Activated naive CD8-positive, alpha-beta T cell treated with anti-CD3 and anti-CD28 coated beads, Interleukin-2, amount 50 U/mL, for 24 hours (primary cell): ENCODE measurements at places on chromosomes 12 and 14.

DNA sequence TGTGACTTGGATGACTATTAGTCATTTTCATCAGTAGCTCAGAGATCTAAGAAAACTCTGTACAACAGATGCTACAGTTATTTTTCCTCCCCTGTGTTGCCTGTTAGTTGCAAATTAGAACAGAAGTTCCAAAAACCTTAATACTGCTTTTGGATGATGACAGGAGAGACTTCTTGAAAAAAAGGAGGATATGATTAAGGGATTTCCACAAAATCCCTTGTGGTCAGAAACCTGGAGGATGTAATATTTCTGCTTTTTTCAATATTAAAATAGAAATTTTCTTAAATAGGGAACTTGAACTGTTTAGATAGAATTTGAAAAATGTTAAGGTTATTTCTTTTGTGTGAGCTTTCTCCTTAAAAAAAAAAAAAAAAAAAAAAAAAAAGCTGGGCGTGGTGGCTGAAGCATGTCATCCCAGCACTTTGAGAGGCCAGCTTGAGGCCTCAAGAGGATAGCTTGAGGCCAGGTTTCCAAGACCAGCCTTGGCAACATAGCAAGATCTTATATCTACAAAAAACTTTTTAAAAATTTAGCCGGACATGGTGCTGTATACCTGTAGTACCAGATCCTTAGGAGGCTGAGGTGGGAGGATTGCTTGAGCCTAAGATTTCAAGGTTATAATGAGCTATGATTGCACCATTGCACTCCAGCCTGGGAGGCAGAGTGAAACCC lies 14.1 kb downstream of the CMAS start:
- no peak overlapping the region for H3K4me3 ChIP-seq
- H3K4me1 ChIP-seq, result no peaks in the 10 kb centered on the region
- no peaks in the 10 kb centered on the region for H3K27me3 ChIP-seq
- peaks cover 37% of the 10 kb centered on the region for H3K36me3 ChIP-seq

- H3K4me1 ChIP-seq, result peaks cover 46% of the 10 kb centered on the region
- H3K36me3 ChIP-seq, result peaks cover 57% of the 10 kb centered on the region
- peak; percentile 39 for DNase-seq
- no peaks in the 10 kb centered on the region for H3K27me3 ChIP-seq
- peak overlapping the region; percentile 100 for H3K27ac ChIP-seq
- H3K4me3 ChIP-seq, result peak overlapping the region; percentile 100
Observed at GRCh38 chr14:21268617-21269251, 508 bp downstream of the HNRNPC start.

DNA sequence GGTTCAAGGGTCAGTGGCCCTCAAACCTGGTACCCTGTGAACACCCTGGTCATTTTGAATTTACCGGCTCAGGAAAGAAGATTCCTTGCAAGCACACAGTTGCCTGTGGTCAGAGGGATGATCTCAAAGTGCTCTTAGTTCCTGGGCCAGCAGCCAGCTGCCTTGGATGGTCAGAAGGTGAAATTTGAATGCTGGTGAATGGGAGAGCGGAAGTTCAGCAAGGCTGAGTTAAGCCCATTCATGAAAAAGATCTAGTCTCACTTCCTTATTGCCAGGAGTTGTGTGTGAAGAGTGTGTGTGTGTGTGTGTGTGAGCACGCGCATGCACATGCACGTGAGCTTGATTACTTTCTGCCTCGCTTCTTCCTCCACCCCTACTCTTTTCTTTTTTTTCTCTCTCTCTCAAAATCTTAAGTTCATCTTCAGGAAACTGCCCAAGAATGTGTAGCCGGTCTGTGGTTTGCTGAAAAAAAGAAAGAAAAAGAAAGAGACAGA lies 155.5 kb upstream of the CCND2 start:
- peak overlapping the region; percentile 89 for H3K27ac ChIP-seq
- H3K36me3 ChIP-seq, result no peaks in the 10 kb centered on the region
- no peak for DNase-seq
- H3K4me3 ChIP-seq, result peak overlapping the region; percentile 65

- DNase-seq, result no peak
- H3K27me3 ChIP-seq, result peaks cover 6% of the 10 kb centered on the region
- no peaks in the 10 kb centered on the region for H3K36me3 ChIP-seq
- H3K4me3 ChIP-seq, result no peak overlapping the region
- H3K4me1 ChIP-seq, result peaks cover 14% of the 10 kb centered on the region
- no peak overlapping the region for H3K27ac ChIP-seq
Observed at GRCh38 chr12:68222326-68222725, 3.3 kb downstream of the IL26 start.

DNA sequence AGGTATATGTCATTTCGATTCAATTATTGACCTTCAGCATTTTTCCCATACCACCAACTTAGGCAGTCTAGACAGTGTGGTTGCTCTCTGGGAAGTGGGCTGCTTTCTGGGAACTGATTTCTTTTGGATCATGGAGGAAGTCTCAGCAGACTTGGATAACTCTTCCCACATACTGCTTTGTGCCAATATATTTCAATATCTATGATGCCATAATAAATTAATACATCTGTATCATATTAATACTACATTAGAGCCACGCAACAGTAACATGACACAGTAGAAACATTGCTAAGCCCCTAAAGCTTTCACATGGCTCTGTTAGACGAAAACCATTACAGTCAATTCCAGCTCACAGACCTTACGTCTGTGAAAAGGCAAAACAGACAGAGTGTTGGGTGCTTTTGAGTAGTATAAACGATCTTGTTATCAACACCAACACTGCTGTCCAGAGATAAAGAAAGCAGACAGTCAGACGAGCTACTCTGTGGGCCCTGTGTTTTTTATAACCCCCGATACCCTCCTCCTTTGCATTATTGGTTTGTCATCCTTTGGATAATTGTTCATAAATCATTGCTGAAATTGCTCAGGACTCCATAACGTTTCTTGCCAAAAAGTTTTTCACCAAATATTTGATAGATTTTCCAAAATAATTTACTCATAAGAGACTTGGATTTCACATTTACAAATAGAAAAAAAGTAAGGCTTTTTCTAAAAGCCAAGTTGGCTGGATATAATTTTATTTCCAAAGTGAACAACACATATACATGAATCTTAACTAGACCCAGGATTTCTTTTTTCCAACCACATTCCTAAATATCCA lies 439.7 kb downstream of the ADAMTS20 start:
- H3K4me1 ChIP-seq, result no peaks in the 10 kb centered on the region
- no peak overlapping the region for H3K27ac ChIP-seq
- DNase-seq, result no peak
- no peak overlapping the region for H3K4me3 ChIP-seq
- H3K36me3 ChIP-seq, result no peaks in the 10 kb centered on the region
- no peaks in the 10 kb centered on the region for H3K27me3 ChIP-seq

DNA sequence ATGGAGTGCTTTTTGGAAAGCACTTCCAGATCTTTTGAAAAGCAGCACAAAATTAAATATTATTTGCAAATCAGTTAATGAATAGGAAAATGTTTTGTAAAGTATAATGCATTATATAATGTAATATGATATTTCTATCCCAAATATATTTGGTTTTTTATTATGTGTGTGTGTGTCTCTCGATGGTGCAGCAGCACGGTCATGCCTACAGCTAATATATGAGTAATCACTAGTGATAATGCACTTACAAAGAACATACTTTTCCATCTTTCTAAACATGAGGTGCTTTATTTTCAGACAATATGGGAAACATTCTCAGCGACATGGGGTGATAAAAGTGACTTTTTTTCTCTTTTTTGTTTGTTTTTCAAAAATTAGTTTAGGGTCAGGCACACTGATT lies 1.3 kb upstream of the EEA1 start:
- peaks cover 32% of the 10 kb centered on the region for H3K4me1 ChIP-seq
- no peak overlapping the region for H3K27ac ChIP-seq
- H3K36me3 ChIP-seq, result no peaks in the 10 kb centered on the region
- H3K27me3 ChIP-seq, result no peaks in the 10 kb centered on the region
- no peak for DNase-seq

GRCh38 chr12:108035372-108035771 lies 93.7 kb upstream of the WSCD2 start:
- peaks cover 6% of the 10 kb centered on the region for H3K27me3 ChIP-seq
- H3K4me3 ChIP-seq, result no peak overlapping the region
- DNase-seq, result no peak
- H3K27ac ChIP-seq, result no peak overlapping the region
- no peaks in the 10 kb centered on the region for H3K4me1 ChIP-seq
